Activated CD4-positive, alpha-beta memory T cell treated with anti-CD3 and anti-CD28 coated beads for 36 hours (primary cell): ENCODE measurements at places on chromosomes 6 and 20.

DNA sequence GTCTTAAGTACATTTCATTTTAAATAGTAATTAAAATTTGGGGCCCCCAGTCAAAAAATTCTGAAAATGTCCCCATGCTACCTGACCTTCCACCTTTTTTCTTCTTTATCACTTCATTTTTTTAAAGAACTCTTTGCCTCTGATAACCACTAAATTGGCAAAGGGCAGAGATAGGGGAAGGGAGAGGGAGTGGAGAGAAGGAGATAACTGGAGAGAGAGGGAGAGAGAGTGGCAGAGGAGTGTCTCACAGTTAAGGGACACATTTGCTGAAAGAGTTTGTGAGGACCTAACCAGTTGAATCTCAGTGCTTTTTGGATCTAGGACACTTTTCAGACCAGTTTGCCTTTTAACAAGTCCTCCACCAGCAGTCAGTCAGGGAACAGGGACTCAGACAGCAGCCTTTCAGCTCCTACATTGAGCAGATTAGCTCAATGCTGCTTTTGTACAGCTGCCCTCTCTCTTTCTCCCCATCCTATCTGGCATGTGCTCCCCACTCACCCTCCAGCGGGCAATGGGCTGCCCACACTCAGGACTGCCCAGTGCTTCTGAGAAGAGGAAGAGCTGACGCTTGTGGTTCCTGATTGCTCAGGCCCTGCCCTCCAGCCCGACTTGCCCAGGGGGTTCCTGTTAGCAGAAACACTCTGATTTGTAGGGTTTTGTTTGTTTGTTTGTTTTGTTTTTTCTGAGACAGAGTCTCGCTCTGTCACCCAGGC, 14.4 kb downstream of the ARMC2 start:
- no peak for DNase-seq

- DNase-seq, result no peak
These were observed 12.0 kb upstream of the CCDC170 start for GRCh38 chr6:151481786-151482185.

- DNase-seq, result no peak
These were observed 691.5 kb upstream of the POU3F2 start for GRCh38 chr6:98142839-98143238.

DNA sequence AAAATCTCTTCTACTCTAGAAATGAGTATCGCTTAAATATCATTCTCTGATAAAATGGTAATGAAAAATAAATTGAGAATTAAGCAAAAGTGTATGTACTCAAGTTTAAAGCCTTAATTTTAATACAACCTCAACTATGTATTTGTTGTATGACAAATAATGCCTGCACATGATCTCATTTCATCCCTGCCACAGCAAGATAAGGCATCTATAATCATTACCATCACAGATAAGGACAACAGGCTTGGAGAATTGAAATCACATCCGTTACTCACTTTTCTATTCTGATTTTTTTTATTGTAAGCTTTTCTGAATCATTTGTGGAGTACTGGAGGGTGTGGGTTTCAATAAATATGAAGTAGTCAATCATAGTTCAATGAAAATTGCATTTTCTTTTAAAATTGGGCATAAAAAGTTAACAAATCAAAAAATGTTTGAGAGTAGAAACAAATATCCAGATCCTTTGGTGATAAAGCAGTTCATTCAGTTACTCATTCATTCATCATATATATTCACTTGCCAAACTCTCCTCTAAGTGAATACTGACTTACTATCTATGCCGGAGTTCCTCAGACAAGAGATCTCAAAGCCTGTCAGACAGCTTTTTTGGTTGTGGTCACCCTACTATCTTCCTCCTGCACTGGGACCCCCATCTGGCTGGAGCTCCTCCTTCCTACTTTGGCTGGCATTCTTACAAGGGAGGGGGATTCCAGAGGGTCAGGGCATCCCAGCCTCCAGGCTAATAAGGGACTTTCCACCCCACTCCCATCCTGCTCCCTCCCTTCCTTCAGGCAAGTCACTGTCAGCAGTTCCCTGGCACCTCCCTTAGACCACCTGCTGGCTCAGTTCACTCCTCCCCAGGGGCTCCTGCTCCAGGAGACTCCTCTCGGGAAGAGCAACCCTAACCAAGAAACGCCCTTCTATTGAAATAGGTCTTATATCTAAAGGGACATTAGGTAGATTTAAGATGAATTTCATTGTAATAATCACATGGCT, 118.6 kb downstream of the OGFRL1 start:
- DNase-seq, result no peak

GRCh38 chr6:134272374-134272773, 45.5 kb downstream of the SGK1 start:
- DNase-seq, result no peak

DNA sequence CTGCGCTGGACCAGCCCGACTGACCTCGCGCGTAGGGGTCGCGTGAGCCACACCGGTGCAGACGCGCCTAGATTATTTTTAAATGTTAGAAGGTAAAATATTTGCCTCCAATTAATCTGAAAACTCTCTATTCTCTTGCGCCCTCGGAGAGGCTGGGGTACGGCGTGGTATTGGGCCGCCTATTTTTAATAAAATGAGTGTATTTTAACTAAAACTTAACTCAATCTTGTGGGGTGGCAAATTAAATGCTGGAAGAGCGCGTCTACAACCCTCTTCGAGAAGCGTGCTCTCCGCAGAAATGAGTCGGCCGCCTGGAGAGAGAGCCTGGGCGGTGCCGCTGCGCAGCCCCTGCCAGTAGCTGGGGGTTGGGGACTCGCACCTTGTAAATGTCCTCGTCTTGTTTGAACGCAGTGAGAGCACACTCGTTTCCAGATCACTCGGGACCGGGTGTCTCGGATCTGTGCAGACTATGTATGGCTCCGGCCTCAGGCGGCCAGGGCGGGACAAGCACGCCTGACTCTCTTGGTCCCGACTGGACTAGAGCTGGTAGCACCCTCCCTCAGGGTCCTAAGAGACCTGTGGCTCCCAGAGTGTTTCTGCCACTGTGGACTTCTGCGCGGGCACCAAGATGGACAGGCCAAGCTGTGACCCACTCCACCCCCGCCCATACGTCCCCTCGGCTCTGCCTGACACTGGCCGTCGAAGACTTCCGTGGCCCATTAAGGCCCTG, 2.0 kb upstream of the MAFB start:
- DNase-seq, result no peak

GRCh38 chr6:74280130-74280692, 584.2 kb downstream of the CD109 start:
- DNase-seq, result no peak

GRCh38 chr6:150527100-150527499, 72.6 kb upstream of the PLEKHG1 start:
- no peak for DNase-seq

- DNase-seq, result no peak
These were observed 904 bp downstream of the MKKS start for GRCh38 chr20:10433014-10433622.

- no peak for DNase-seq
These were observed 154.3 kb upstream of the TENT5A start for GRCh38 chr6:81906709-81907204.

- no peak for DNase-seq
These were observed 138.8 kb downstream of the EDN3 start for GRCh38 chr20:59439243-59439642.

DNA sequence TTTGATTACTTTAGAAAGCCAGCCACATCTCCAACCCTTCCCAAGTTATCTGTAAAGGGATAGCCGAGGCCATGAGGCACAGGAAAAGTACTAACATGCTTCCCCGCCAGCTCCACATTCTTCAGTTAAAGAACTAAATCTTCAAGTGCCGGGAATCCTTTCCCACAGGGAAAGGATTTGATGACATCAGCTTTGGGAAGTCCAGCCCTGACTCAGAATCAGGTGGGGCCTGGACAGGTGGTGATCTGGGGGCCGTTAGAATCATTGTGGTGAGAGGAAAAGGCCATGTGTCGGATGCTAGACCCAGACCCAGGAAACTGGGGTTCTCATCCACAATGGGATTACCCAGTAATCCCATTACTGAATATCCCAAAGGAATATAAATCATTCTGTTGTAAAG, 580.0 kb downstream of the QKI start:
- DNase-seq, result no peak

- DNase-seq, result peak; percentile 24
These were observed 299.8 kb downstream of the CD83 start for GRCh38 chr6:14417377-14417776.

- no peak for DNase-seq
These were observed 46.1 kb downstream of the SYNJ2 start for GRCh38 chr6:158027590-158028285.

GRCh38 chr6:32932132-32932868, 8.5 kb downstream of the HLA-DMB start:
- DNase-seq, result no peak

GRCh38 chr6:17022604-17023003, 79.2 kb upstream of the STMND1 start:
- no peak for DNase-seq

DNA sequence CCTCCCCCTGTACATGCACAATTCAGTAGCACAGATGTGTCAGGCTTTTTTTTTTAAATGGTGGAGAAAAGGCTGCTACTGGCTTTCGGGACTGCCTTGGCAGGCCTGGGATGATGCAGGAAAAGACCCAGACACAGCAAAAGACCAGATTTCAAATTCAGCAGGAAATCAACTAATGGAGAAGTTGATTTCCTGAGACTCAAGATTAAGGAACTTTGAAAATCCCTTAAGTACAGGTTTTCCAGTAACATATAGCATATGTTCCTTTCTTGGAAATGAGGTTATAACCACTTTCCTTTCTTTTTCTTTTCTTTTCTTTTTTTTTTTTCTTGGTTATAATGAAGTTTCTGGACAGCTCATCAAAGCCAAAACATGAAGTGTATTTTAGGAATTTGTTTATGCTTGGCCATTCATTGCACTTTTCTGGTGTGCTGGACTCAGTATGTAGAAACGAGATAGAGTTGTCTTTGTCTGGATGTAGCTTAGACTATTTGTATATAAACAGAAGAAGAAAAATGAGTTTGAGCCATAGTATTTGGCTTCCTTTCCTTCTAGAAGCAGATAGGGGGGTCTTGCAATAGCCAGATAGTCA, 119.4 kb downstream of the SASH1 start:
- no peak for DNase-seq

DNA sequence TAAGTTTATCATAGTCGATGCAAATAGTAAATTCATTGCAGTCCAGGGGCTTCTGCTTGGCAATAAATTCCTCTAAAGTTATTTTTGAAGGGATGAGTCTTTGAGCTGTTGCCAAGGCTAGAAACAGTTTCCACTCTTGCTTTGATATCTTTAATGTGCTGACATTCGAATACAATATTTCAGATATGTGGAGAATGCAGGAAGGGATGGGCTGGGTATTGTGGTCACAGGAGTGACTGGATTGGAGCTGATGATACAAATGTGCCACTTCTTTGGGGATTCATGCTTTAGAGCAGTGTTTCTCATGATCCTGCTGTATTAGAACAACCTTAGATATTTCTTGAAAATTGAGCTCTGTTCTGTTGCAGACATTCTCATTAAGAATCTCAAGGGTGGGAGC, 139.0 kb downstream of the PRDM13 start:
- no peak for DNase-seq

- no peak for DNase-seq
These were observed 59.8 kb downstream of the FAM120B start for GRCh38 chr6:170366248-170366960.

GRCh38 chr6:170080169-170080827, 210.6 kb downstream of the DLL1 start:
- no peak for DNase-seq

- peak; percentile 84 for DNase-seq
These were observed at the start of gene RIPOR2 for GRCh38 chr6:24935366-24936152. Gene RIPOR2 (minus strand): TSS chr6:24935960. CDS start chr6:24935898, 62 bp downstream.

DNA sequence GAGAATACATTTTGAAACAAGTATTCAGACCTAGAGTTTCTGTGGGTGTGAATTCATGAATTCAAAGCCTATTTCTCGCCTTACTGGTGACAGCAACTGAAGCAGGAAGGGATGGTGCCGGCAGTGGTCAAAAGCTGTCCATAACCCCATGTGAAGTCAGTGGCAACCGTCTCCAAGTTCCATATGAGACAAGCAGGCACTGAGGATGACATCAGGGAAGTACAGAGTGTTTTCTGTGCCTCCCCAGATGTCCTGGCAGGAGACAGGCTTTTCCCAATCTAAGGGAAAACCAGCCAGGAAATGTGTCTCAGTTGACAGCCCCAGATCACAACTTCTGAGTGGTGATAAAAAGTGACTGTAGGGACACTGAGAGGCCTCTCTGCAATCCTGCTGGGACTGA, 66.6 kb downstream of the HIVEP2 start:
- peak; percentile 65 for DNase-seq
